ENCODE measurements at places on chromosomes 16 and 17.

DNA sequence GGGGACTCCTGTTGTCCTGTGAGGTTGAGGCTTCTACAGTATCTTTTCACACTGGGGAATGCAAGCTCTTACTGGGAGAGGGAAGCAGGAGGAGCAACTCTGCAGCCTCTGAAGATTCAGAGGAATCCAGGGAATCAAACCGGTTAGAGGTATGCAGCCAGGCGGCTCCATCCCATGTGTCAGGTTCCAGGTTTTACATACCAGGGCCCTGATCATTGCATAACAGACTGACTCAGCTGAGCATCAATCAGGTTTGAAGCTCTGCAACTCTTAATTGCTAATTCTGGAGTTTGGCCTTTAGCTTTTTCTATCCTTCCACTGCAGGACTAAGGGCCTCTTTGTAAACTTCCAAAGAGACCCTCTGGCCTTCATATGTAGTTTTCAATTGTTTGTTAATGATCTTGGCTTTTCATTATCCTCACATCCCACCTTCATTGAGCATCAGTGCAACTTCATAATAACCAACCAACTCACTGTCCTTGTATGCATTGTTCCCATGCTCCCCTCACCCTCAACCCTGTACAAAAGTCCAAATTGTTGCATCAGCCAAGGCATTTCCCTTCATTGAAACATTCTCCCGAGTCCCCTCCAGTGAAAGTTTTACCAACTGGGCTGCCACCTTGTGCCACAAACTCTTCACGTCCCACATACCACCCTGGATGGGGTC, 59.7 kb upstream of the DHX40 start:
- no peak for DNase-seq

DNA sequence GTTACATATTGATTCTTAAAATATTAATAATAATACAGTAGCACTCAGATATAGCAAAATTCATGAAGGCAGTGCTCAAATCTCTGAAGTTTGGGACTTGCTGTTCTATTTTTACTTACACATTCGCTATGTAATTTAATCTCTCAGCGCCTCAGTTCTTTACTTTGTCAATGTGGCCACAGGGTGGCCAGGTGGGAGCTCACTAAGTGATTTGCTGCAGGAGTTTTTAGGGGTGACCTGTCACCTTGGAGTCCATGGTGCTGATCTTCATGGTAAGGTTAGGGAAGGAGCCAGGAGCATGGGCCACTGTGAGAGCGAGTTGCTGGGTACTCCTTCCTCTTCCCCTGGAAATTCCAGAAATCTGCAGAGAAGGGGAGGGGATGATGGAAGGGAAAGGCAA, 28.1 kb downstream of the VWA3A start:
- DNase-seq, result no peak

DNA sequence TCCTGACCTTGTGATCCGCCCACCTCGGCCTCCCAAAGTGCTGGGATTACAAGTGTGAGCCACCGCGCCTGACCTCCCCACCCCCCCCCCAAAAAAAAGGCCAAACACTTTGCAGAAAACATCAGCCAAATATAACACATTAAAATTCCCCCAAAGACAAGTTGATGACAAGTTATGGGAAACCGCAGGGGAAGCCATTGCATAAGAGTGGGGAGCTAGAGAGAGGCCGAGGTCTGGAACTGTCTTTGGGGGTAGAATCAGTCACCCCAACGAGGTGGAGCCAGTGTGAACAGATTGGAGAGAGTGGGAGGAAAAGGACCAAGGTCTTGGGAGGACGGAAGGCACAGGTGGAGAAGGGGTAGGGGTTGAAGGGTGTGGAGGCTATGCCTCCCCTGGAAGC, 2.8 kb downstream of the DRC3 start:
- DNase-seq, result no peak

DNA sequence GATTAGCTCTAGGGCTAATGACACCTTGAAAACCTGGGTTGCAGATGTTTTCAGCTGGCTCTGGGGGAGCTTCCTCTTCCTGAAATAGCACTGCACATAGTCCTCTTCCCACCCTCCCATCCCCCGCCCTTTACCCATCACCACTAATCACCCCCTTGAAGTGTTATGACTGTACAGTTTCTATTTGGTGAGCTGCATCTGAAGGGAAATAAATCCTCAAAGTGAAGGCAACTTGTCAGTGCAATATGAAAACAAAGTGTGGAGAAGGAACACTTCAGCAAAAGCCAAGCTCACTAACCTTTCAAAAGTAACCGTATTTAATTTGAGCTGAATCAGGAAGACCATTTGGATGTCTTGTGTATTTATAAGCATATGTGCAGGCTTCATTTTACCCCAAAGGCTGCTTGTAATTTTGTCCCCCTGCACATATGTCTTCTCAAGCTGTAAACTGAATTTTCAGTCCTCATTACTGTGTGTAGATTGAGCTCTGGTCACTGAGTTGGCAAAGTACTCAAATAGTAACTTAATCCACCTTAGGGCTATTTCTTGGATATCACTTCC, 44.1 kb upstream of the CA10 start:
- DNase-seq, result no peak

DNA sequence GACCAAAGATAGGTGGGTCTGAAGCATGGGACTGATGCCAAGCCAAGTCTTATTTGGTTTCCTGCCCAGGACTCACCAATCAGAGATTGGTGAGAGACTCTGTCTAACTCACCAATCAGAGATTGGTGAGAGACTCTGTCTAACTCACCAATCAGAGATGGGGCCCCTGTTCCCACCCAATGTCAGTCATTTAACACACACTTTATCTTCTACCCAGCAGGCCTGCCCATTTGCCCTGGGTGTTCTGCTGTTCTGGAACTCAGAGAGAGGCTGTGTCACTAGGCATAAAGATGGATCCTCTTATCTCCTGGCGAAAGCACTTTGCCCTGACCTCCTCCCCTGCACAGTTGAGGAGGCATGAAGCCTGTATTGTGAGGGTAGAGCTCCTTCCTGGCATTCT, 5.4 kb upstream of the RHOT1 start:
- DNase-seq, result no peak

DNA sequence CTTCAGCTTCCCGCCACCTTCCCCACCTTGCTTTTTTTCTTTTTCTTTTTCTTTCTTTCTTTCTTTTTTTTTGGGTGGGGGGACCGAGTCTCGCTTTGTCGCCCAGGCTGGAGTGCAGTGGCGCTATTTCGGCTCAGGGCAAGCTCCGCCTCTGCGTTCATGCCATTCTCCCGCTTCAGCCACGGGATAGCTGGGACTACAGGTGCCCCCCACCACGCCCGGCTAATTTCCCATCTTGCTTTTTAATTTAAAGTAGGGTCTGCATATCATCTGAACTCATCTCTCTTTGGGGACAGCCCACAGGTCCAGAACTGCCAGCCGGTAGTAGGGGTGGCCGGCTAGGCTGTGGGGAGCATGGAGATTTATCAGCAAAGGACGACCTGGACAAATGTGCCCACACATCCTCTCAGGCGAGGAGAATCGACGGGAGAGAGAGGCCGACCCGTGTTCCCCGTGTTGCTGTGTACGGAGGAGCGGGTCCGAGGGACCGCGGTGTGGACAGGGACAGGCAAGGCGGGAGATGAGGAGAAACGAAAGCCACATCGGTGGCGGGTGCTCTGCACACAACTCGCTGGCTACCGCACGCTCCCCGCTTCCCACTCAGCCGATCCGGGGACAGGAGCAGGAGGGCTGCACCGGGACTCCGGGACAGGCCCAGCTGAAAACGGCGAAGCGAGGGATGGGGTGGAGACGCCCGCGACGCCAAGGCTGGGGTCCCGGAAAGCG, 2.4 kb downstream of the MT1M start:
- DNase-seq, result no peak

- no peak for DNase-seq
Measured at GRCh38 chr16:61952841-61953240, 83.4 kb downstream of the CDH8 start.

- no peak for DNase-seq
Measured at GRCh38 chr17:1755827-1756262, 6.0 kb upstream of the SERPINF1 start.
